H1 (cell line): ENCODE measurements at places on chromosomes 7 and 10. TPM values are rescaled to one million over a fixed set of nuclear protein-coding genes. Genes with fewer than 3 reads are reported as not detected.

HABP2 gene
- total RNA-seq = not detected in 2 replicates

LLCFC1 gene
- not detected in 2 replicates for total RNA-seq

DNA sequence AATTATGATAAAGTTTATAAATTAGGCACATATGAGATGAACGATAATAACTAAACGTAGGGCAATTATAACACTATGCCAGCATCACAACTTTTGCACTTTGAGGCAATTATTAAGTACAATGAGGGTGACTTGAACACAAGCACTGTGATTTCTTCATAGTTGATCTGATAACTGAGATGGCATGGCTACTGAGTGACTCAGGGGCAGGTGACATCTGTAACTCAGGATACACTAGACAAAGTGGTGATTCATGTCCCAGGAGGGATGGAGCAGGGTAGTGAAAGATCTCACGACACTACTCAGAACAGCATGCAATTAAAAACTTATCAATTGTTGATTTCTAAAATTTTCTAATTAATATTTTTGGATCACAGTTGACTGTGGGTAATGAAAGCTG, 98.3 kb upstream of the ARHGAP21 start:
- H3K4me1 ChIP-seq = no peaks in the 10 kb centered on the region
- H3K36me3 ChIP-seq = no peaks in the 10 kb centered on the region
- no peaks in the 10 kb centered on the region for H3K27me3 ChIP-seq
- H3K27ac ChIP-seq = no peak overlapping the region
- DNase-seq = no peak

DNA sequence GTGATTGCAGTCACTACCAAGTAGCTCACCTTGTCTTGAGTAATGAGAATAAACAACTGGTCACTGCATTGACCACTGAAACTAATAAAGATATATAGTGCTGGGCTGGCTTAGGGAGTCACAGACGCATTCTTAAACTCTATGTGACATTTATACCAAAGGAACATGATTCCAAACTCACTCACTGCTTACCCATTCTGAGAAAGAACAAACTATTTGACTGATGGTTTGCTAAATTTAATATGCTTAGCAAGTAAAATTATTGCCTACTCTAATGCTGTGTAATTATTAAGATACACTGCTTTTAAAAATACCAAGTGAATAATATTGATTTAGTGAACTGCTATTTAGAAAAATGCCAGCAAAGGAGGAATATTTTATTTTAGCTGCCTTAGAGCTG, 191.1 kb downstream of the LRMDA start:
- H3K4me3 ChIP-seq = no peak overlapping the region
- DNase-seq = no peak
- H3K36me3 ChIP-seq = no peaks in the 10 kb centered on the region
